ENCODE measurements at places on chromosomes 5 and 9.

DNA sequence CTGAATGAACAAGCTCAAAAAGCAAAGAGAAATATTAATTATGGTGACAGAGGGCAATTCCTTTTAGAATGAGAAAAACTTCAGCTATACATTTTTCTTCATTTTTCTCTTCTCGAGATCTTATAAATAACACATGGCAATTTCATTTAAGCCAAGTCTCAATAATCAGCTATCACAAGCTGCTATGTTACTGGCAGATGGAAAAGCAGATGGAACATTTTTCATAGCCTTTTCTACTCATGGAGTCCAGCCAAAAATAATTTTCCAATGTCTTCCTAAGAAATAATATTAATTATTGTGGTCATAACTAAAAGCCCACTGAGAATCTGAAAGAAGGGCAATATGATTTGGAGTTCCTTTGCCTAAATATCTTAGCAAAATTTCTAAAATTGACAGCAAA is 35.6 kb downstream of the SKIC3 start:
- no peaks in the 10 kb centered on the region for H3K4me1 ChIP-seq
- peaks cover 11% of the 10 kb centered on the region for H3K36me3 ChIP-seq
- DNase-seq, result no peak
- no peak overlapping the region for H3K27ac ChIP-seq
- H3K4me3 ChIP-seq, result no peak overlapping the region

- DNase-seq, result no peak
- H3K36me3 ChIP-seq, result no peaks in the 10 kb centered on the region
- no peak overlapping the region for H3K4me3 ChIP-seq
- H3K27me3 ChIP-seq, result no peaks in the 10 kb centered on the region
Observed at GRCh38 chr9:17481565-17481964, 97.3 kb upstream of the SH3GL2 start.

GRCh38 chr5:994821-995220 is 13.8 kb upstream of the NKD2 start:
- DNase-seq, result no peak
- H3K27me3 ChIP-seq, result no peaks in the 10 kb centered on the region
- no peaks in the 10 kb centered on the region for H3K36me3 ChIP-seq

- no peaks in the 10 kb centered on the region for H3K4me1 ChIP-seq
- H3K36me3 ChIP-seq, result no peaks in the 10 kb centered on the region
- H3K4me3 ChIP-seq, result no peak overlapping the region
Observed at GRCh38 chr5:135150767-135151166, 116.7 kb upstream of the PITX1 start.

DNA sequence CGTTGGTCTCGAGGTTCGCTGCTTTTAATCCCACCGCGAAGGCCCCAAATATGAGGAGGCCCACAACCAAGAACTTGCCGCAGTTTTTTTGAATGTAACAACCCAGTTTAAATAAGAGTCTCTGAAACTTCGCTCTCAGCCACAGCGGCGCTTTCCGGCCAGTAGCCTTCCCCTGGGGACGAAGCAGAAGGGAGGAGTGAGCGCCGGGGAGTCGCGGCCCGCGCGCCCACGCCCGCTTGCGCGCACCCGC is 10.4 kb downstream of the PTCH1 start:
- peak overlapping the region; percentile 91 for H3K27ac ChIP-seq
- peak overlapping the region; percentile 55 for H3K4me3 ChIP-seq
- H3K27me3 ChIP-seq, result no peaks in the 10 kb centered on the region
- H3K4me1 ChIP-seq, result peaks cover 20% of the 10 kb centered on the region
- no peaks in the 10 kb centered on the region for H3K36me3 ChIP-seq

GRCh38 chr9:79604921-79605562 is 33.3 kb downstream of the TLE4 start:
- H3K4me1 ChIP-seq, result peaks cover 16% of the 10 kb centered on the region
- no peaks in the 10 kb centered on the region for H3K36me3 ChIP-seq
- no peak for DNase-seq
- no peak overlapping the region for H3K4me3 ChIP-seq
- H3K27me3 ChIP-seq, result no peaks in the 10 kb centered on the region
- no peak overlapping the region for H3K27ac ChIP-seq

DNA sequence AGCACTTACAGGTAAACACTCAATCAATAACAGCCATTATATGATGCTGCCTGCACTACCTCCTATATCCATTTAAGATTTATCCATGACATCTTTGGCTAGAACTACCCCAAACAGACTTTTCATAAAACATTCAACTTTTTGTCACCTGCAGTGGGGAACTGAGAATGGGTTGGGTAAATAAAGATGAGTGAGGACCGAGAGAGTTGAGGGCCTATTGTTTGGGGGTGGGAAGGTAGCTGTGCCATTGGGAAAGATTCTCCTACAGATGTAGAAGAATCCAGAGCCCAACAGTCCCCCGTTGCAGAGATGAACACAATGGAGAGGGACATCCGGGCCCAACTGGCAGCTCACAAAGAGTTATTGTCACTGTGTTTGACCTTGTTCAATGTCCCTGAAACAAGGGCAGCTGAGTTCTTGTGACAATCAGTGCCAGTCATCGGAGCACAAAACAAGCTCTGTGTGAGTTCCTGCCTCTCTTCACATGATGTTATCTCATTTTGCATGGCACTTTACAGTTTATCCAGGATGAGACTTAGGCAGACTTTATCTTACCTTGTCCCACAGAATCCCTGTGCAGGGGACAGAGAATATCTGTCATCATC is 11.5 kb upstream of the SLC31A2 start:
- DNase-seq, result no peak
- no peaks in the 10 kb centered on the region for H3K27me3 ChIP-seq
- no peak overlapping the region for H3K4me3 ChIP-seq
- no peaks in the 10 kb centered on the region for H3K36me3 ChIP-seq
- no peaks in the 10 kb centered on the region for H3K4me1 ChIP-seq
